NCI-H187 treated with DMSO at 0.1 percent for 48 hours (cell line): ENCODE measurements at places on chromosomes 7 and 10.

DNA sequence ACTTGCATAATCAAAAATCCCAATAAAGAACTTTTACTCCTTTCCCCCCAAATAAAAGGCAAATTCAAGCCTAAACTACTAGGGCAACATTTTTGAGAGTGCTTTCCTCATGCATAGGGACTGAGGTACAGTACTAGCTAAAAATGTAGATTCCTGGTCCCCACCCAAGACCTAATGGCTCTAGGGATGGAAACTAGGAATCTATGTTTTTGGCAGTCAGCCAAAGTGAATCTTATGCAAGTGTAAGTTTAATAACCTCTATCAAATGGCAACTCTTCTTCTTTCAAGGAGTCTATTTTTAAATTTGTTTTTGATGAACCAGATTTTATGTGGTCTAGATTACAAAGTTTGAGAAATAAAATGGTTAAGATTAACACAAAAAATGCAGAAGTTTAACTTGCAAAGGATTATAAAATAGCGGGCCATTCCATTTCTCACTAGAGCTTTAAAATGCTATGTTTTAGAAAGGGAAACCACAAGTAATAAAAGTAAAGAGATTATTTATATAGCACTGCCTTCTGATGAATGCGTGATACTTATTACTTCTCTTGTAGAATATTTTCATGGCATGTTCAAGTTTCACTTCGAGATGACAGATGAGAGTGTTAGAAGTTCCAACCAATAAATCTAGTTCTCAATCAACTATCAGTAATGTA lies 70.4 kb upstream of the MDFIC start:
- no peak for DNase-seq

DNA sequence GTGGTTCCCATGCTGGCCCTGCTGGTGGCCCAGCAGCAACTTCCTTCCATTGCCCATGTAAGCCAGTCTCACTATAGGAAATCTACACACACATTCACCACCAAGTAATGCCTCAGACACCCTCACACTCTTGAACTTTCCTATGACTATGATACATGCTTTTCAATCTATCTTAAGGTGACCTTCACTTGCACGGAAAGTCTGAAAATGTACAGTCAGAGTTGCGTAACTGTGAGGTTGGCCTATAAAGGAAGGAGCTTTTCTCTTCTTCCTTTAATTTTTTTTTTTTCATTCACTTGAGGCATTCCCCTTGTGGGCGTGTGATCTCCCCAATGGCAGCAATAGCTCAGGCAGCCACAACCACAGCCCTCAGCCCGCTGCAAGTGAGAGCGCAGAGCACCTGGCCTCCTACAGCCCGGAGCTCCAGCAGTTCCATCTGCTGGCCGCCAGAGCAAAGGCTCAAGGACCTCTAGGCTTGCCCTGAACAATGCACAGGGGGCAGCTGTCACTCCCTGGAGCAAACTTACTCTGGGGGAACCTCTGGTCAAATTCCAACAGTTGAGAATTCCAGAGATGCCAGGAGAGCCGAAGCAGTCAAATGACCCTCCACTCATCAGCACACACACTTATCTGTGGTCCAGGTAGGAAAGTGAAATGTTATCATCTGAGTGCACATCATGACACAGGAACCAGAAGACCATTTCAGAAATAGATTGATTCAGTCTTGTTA lies 123.1 kb upstream of the ADO start:
- DNase-seq = no peak

DNA sequence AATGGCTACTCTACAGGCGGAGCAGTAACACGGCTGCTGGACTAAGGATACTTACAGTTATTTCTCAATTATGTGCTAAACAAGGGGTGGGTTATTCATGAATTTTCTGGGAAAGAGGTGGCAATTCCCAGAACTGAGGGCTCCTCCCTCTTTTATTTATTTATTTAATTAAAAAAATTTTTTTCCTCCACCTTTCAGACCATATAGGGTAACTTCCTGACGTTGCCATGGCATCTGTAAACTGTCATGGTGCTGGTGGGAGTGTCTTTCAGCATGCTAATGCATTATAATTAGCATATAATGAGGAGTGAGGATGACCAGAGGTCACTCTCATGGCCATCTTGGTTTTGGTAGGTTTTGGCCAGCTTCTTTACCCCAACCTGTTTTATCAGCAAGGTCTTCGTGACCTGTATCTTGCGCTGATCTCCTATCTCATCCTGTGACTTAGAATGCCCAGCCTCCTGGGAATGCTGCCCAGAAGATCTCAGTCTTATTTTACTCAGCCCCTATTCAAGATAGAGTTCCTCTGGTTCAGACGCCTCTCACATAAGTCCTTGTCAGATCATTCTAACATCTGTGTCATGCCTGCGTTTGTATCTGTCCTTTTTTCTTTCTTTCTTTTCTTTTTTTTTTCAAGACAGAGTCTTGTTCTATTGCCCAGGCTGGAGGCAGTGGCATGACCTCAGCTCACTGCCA lies 15.9 kb upstream of the STOX1 start:
- DNase-seq = no peak

GRCh38 chr10:100038561-100039071 lies 28.9 kb upstream of the DNMBP start:
- DNase-seq = no peak

GRCh38 chr10:81021428-81022129 lies 483.9 kb downstream of the SH2D4B start:
- DNase-seq = no peak

DNA sequence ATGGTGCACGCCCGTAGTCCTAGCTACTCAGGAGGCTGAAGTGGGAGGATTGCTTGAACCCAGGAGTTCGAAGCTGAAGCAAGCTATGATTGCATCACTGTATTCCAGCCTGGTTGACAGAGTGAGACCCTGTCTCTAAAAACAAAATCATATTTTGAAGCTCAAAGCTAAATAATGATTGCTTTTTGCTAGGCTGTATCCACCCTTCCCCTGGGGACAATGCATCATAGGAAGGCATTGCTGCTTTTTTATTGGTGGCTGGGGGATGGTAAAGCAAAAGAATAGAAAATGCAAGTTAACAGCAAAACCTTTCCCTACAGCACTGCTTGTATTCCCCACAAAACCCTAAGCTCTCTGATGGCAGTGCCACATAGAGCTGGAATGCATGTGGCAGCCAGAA lies 107.5 kb upstream of the WAC start:
- DNase-seq = no peak
